Gastrocnemius medialis (tissue), 4 donors: ENCODE measurements at places on chromosomes 7 and 10. TPM values are rescaled to one million over a fixed set of nuclear protein-coding genes. Genes with fewer than 3 reads are reported as not detected.

TMEM243 gene
- total RNA-seq, result 3.1 TPM

FOXL3 gene
- not detected for total RNA-seq

- DNase-seq, result no peak
Measured at GRCh38 chr7:130554481-130554880, 62.6 kb downstream of the MEST start.

VGF gene
- not detected for total RNA-seq

- no peak for DNase-seq
Measured at GRCh38 chr10:43959364-43960134, 310.9 kb upstream of the ZNF32 start.

FAM3C gene
- 17.5 TPM for total RNA-seq

DNA sequence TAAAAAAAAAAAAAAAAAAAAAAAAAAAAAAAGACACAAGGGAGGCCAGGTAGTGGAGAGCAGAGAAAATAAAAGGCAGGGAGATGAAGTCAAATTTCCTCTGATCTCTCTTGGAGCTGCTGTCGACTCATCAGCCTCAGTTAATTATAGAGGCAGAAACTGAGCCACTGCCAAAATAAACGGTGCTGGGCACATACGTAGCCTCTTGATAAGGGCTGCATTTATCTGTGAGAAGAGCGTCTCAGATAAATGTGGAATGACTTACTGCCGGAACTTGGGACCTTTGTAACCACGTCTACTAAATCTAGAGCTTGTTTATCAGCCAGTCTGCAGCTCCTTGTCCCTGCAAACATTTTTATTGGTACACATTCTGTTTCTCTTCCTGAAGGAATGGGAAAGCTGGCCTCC lies 162.3 kb downstream of the BAMBI start:
- peak; percentile 15 for DNase-seq
